Naive thymus-derived CD4-positive, alpha-beta T cell (primary cell): ENCODE measurements at places on chromosomes 13 and 19. TPM values are rescaled to one million over a fixed set of nuclear protein-coding genes. Genes with fewer than 3 reads are reported as not detected.

GRCh38 chr13:95784900-95785290, 108.0 kb downstream of the DNAJC3 start:
- no peak for DNase-seq

DNA sequence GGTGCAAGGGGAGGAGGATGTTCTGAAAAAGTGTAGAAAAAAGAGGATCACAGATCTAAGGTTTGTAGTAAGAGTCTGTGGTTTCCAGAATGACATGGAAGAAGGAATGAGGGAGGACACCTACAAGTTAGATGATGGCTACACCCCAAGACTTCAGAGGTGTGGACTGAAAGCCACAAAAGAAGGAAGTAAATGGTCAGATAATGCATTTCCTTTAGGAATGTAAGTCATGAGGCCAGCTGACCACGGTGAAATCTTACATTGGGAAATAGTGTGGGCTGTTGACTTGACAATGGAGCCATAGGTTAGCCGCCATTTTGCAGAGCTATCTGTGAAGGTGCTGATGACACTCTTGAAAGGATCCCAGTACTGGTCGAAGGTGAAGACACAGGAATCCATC, 25.3 kb upstream of the FBXO27 start:
- no peak for DNase-seq

DNA sequence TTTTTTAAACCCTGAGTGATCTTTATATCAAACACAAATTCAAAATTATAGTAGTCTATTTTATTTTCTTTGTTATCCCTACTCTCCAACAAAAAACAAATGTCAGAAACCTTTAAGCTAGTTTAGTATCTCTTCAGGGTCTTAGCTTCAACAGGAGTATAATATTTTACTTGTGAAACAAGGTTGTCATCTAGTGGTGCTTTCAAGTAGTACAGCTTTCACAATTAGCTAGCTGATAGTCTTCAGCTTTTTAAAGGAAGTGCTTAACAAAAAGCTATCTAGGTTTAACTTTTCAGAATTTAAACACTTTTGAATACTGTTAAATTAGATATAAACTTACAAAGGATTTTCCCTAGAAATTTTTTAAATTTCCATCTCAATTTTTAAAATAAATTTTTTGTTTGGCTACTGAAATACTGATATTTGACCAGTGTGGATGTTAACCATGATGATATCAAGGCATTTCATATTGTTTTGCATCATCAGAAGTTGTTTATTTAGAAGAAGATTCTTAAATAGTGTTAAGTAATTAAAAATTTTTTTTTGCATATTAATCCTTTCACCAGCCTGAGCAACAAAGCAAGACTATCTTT, 34.2 kb downstream of the TDRD3 start:
- DNase-seq, result peak; percentile 52

DNA sequence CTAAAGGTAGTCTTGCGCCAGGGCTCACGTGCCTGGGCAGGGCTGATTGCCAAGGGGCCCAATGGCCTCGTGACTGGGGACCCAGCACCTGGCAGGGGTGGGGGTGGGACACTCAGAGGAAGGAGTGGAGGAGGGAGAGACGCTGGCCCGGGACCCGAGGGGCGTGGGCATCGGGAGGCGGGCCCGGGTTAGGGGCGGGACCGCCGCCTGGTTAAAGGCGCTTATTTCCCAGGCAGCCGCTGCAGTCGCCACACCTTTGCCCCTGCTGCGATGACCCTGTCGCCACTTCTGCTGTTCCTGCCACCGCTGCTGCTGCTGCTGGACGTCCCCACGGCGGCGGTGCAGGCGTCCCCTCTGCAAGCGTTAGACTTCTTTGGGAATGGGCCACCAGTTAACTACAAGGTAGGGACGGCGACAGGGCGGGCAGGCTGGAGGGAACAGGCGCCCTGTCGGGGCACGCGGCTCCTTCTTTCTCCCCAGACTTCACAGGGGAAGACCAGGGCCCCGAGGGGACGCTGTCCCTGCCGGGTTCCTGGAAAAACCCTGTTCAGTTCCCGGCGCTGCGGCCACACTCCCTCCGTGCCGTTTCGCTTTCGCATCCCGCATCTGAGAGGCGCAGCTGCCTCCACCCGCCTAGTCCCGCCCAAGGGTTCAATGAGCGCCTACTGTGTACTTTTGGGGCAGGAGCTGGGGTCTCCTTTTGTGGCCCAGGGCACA, at the start of gene IFI30:
TSS of gene IFI30 (plus strand) at position 242 of the 717 bp plus-strand sequence. CDS start at position 271, 29 bp downstream.
- DNase-seq, result peak; percentile 41

DNA sequence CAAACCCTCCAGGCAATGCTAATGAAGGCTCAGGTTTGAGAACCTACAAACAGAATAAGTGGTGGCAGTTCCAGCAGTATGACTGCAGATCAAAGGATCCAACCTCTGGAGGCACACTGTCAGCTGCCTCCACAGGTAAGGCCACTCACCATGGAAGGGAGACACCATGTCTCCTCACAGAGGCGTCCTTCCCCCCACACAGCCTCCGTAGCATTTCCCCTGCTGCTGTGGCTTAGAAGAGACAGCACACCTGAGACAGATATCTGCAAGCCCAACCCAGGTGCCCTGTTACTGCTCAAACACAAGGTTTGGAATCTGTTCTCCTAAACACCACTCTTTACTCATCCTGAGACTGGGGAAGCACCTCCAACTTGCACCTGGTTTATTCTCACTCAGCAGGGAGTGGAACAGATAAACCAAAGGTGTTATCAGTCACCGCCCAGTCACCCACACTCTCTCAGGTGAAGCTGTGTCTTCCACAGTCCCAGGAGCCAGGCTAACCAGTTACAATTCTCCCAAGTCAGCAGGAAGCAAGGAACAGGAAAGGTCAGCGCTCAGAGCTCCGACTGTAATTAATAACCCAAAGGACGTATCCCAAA, 311.2 kb downstream of the FOXO1 start:
- no peak for DNase-seq

DNA sequence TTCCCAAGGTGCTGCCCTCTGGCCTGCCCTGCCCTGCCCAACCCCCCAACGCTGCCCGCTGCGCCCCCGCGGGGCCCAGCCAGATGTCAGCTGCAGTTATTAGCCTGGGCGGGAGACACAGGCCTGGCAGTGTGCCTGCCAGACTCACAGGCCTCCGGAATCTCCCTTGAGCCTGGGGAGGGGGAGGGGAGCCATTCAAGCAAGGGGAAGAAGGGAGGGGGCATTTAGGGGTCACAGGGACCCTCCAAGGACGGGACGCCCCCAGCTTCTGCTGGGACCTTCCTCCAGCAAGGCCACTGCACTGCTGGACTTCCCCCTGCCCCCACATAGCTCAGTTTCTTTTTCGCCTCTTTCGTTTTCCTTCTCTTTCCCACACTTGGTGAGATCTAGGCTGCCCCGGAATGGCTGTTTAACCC, 2.6 kb upstream of the JUNB start:
- no peak for DNase-seq

The CEACAM7 gene
- total RNA-seq, result not detected in 2 replicates

The ZNF773 gene
- total RNA-seq, result 32.7 TPM
